ENCODE measurements at places on chromosomes 2 and 18.
A peak's percentile ranks its signal among the peaks of the same experiment; 100 is the strongest.

DNA sequence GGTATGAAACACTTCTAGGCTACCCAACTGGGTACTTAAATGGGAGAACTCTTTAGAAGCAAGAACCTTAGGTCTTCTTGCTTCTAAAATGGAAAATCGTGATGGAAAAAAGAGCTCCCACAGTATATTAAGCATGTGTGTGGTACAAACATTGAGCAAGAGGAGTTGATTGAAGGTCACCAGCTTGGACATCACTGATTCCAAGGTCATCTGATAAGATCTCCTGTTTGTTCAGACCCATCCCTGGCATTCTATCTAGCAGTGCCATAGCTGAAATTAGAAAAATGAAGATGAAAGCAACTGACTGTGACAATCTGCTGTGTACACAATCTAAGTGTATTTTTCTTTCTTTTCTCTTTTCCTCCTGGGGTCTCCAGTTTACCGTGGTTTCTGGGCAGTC lies 35.7 kb downstream of the TMEM182 start:
- DNase-seq, result no peak

GRCh38 chr2:141586985-141587384 lies 543.8 kb downstream of the LRP1B start:
- DNase-seq, result no peak

GRCh38 chr2:84057917-84058560 lies 401.0 kb downstream of the SUCLG1 start:
- no peak for DNase-seq

DNA sequence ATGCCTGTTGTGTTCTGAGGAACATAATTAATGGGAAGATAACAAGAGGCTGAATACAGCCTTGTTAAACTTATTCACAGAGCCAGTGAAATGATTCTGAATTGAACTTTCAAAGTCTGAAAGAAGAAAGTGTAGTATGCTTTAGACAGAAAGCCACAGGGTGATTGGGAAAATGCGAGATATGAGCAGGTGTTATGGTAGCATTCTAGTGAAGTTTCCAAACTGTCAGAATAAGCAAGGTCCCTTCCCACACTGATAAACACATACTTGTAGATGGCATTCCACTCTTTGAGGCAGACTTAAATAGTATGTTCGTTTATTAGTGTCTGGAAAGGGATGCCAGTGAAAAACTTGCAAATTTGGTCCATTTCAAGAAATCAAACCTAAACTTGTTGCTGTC lies 70.5 kb upstream of the ITPRID2 start:
- no peak for DNase-seq

- DNase-seq, result peak; percentile 60
Observed at GRCh38 chr18:76821875-76822505, 367 bp upstream of the ZNF236 start.

- DNase-seq, result peak; percentile 61
Observed at GRCh38 chr2:235494716-235495372, 1.0 kb downstream of the AGAP1 start.

DNA sequence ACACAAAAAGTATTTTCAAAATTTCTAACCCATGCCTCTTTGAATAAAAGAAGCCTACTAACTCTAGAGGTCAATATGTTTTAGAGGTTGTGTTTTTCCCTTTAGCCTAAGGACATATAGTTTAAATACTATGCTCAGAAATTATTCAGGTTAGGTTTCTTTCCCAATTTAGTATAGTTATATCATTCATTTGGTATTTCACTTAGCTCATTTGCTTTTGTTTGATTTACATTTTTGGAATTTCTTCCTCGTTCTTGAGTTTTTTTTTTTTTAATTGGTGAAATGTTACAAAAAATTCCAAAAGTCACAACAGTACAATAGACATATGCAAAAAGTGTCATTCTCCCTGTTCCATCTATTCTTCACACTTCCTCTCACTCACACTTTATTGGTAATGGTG lies 371.3 kb upstream of the TNP1 start:
- no peak for DNase-seq

DNA sequence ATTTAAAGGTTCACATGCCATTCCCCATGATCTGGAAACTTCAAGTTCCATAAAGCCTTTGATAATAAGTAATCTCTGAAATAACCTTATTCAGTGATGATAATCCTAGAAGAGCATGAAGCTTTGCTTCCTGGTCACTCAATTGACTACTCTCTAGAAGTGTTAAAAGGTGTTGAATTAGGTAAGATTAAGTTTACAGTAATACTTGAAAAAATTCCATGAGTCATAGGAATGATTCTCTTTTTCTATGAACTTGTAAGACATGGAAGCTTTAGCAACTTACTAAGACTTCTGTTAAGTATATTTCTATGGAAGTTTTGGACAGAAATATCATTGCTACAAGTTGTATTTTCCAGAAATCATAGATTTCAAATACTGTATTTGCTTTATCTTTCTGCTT lies 100.6 kb downstream of the MYO1B start:
- DNase-seq, result no peak

Measured in adrenal gland (tissue), 19 donors.